ENCODE measurements at places on chromosomes 2 and 18. TPM values are rescaled to one million over a fixed set of nuclear protein-coding genes. Genes with fewer than 3 reads are reported as not detected.

Gene ANKRD30BL
- not detected for total RNA-seq

Gene NYAP2
- 0.56 TPM for total RNA-seq

Gene ASB18
- 9.3 TPM for total RNA-seq

Gene NCKAP5
- total RNA-seq: 0.49 TPM

GRCh38 chr2:173124441-173124840, 48.8 kb downstream of the MAP3K20 start:
- no peak for DNase-seq

DNA sequence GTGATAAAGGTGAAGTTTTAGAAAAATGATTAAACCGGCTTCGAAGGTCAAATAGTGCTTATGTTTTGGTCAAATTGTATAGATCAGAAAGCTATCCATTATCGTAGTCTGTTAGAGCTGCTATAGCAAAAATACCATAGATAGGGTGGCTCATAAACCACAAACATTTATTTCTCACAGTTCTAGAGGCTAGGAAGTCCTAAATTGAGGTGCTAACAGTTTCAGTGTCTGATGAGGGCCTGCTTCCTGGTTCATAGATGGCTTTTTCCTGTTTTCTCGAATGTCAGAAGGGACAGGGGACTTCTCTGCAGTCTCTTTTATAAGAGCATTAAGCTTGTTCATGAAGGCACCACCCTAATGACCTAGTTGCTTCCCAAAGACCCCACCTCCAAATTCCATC, 186.6 kb upstream of the ERBB4 start:
- no peak for DNase-seq

DNA sequence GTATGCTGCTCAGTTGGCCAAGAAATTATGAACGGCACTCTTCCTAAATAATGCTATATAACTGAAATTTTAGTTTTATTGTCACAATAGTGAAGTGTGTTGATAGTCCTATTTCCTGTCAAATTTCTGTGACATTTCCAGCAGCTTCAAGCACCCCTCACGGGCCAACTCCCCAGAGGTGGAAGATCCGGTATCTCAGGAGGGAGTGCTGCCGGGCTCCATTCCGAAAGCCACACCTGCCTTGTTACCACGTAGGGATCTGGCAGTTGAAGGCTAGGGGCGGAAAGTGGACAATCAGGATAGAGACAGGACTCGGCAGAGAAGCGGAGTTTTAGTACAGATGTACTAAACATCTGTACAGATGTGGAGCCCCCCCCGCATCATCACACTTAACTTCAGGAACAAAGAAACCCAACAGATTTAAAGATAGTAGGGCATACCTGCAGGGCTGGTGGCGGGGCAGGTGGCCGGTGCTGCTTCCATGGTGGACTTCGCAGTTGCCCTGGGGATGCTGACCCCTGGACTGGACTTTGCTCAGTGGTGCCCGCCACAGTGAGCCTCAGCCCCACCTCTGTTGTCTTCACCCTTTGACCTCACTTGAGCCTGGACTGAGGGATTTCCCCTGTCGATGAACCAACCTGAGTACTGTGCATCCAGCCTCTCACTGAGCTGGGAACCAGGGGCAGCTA, 22.3 kb downstream of the ASAP2 start:
- no peak for DNase-seq

- DNase-seq: no peak
Observed at GRCh38 chr2:185807351-185807750, 68.7 kb downstream of the FSIP2 start.

DNA sequence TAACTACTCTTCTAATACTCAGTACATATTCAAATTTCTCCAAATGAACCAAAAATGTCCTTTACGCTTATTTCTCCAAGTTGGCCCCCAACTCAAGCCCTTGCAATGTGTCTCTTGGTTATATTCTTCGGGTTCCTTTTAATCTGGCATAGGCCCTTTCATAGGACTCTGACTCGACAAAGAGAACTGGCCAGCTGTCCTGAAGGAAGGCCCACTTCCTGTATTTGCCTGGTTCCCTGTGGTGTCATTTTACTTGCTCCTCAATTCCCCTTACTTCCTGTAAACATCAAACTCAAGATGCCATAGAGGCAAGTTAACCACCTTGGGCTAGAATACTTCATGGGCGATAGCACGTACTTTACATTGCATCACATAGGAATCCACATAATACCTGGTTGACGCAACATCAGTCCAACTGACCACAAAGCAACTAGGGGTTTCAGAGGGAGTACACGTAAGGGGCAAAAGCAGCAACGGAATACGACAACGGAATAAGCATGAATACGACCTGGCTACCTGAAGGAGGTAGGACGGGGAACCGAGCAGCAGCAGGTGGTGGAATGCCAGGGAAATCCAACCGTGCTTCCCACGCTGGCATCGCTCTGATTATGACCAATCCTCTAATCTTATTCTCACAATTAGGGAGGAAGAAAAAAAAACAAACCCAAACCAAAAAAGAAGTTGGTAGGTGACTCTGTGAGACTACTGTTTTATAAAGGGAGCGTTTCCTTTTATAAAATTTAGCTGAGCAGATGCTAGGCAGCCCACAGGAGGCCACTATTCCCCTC, 823 bp upstream of the GORASP2 start:
- no peak for DNase-seq

DNA sequence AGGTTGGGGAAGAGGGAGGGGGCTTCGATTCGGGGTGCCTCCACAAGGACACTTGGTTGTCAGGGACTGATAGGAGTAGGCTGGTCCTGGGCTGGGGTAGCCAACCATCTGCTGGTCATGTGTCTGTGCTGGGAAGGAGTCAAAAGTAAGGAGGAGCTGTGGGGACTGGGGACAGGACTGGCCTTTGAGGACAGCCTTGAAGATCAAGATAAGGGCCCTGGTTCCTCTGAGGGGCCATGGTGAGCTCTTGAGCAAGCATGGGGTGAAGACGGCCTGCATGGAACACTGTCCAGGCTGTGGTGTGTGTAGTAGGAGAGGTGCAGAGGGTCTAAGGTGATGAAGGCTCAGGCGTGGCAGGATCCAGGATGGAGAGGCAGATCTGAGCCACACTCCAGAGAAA, 1.7 kb downstream of the CYP27A1 start:
- no peak for DNase-seq

GRCh38 chr2:3075991-3076340, 301.7 kb downstream of the EIPR1 start:
- no peak for DNase-seq

DNA sequence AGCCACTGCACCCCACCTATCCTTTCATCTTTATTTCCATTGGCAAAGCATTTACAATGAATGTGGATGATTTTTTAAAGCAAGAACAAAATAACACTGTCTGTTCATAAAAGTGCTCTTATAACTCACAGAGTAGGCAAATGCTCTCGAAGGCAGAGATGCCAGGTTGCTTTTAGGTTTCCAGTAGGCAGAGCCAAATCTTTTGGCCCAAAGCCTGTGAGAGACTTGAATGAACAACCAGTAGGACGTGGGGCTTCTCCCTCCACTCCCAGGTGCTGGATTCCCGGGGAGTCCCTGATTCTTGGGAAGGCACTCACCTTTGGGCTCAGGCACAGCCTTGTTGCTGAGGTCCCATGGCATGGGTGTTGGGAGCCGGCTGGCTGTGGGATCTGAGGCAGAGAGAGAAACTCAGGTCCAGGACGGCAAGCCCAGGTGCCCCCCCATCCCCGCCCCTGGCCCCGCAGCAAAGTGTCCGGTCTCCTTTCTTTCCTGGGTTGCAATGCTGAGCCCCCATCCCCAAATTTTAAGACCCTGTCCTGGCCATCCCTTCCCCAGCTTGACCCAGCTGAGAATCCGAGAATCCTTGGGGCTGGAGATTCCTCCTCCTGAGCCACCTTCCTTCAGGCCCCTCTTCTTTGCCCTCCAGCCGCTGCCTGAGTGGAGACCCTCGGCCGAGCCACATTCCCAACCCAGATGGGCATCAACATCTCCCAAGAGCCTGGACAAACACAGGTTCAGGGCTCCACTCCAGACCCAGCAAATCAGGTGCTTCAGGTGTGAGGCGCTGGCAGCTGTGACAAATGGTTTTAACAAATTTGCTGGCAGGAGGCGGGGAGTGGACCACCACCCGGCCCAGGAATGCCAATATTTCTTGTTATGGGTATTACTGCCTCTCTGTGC, 5.8 kb downstream of the NEURL3 start:
- DNase-seq: no peak

DNA sequence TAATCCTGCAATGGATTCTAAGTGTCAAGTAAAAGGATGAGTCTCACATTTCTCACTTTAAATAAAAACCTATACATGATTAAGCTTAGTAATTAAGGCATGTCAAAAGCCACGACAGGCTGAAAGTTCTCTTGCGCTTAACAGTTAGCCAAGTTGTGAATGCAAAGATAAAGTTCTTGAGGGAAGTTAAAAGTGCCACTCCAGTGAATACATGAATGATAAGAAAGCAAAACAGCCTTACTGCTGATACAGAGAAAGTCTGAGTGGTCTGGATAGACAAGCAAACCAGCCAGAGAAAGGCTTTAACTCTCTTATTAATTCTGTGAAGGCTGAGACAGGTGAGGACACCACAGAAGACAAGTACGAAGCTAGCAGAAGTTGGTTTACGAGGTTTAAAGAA, 12.7 kb downstream of the THOC1 start:
- DNase-seq: no peak

Data from psoas muscle (tissue), 8 donors.